ENCODE measurements at places on chromosomes 5 and 9.

DNA sequence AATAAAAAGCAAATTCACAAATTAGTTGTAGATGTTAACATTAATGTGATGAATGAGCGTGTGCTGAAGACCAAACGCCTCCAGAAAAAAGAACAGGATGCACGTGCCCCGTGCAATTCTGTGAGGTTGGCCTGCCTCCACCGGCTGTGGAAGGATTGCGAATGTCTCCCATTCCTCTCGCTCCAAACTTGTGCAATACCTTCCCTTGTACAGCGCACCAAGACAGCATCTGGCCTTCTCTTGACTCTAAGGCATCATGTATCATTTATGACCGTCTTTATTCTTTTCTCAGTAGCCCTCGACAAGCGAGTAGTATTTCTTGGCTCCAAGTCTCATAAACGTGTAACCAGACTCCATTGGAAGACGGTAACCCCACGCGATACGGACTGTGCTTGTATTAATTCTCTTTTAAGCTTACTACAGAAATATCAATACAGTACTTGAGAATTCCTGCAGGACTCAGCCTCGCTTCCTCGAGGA lies 1.5 kb upstream of the TESK1 start:
- DNase-seq = peak; percentile 3

- DNase-seq = no peak
Observed at GRCh38 chr9:28758971-28759370, 1185.7 kb upstream of the C9orf72 start.

DNA sequence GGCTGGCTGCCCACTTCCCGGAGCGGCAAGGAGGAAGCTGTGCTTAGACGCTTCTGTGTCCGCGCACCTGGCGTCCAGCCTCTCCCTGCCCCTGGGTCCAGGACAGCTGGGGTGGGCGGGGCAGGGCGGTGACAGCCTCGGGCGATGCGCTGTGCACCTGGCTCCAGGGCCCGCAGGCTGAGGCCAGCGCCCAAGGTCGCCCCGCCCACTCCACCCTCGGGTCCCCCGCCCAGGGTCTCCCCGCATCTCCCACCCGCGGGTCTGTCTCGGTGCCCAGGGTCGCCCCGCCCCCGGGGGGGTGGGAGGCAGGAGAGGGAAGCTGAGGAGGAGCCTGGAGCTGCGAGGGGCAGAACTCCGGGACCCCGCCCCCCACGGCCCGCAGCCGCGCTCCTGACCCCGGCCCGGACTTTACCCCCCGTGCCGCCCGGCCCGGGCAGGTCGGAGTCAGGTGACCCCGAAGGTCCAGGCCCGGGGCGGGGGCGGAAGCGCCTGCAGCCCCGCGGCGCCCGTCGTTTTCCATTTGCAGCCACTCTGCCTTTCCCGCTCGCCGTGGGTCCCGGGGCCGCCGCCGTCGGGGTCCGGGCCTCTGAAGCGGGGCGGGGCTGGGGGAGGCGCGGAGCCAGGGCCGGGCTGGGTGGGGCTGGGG lies at the start of gene ENTPD8:
ENTPD8 (minus strand) TSS at position 69 of the 646 bp plus-strand sequence. CDS start 3,072 bp downstream, outside the sequence.
- no peak for DNase-seq

- no peak for DNase-seq
Observed at GRCh38 chr5:56962286-56962685, 10.4 kb upstream of the MIER3 start.

- no peak for DNase-seq
Observed at GRCh38 chr9:131253891-131254491, 22.3 kb downstream of the FAM78A start.

- DNase-seq = peak; percentile 0
Observed at GRCh38 chr9:16133556-16134227, 580.8 kb downstream of the CCDC171 start.
